EH (cell line): ENCODE measurements at places on chromosomes 4 and X.

DNA sequence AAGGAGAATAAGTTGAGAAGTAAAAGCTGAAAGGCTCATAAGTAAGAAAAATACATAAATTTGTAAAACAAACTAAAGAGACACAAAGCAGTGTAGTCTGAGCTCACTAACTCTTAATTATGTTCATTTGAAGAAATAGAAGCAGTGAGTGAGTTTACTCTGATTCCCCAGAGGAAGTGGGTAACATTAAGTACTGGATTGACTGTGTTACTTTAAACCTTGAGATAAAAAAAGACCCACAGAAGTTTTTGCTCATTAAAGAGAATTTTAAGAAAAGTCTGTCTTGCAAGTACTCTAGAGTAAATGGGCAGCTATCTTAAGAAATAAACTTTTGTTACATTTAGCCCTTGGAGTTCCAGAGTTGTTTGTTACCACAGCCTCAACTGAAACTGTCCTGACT lies 2466.9 kb downstream of the PCDH7 start:
- DNase-seq = no peak

- DNase-seq = no peak
Measured at GRCh38 chr4:88075336-88075735, 67.9 kb downstream of the PKD2 start.

GRCh38 chr4:109969919-109970318 lies 57.2 kb downstream of the EGF start:
- DNase-seq = no peak

DNA sequence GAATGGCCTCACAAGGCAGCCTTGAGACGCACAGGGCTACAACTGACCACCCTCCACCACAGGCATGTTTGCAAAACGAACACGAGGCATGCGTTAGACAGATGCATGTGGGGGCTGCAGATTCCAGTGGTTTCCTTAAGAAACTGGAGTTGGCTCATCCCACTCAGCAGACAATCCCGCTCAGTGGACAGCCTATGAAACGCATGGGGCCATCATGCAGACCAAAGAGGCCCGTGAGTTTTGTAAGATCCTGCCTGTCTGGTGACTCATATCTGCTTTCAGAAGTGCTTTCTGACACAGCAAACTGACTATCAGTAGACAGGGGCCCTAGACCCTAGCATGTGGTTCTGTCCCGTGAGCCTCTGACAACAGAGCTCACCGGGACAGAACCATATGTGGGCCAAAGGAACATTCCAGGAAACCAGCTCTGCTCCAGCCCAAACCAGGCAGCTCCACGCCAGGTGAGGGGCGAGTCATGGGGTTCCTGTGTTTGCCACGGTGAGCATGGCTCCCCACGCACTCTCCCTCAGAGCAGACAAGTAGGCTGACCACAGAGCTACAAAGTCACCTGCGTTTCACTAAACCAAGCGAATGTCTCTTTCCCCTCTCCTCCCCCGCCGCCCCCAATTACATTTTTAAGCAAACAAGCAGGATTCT lies 74.4 kb downstream of the MTMR1 start:
- DNase-seq = peak; percentile 90

- peak; percentile 52 for DNase-seq
Measured at GRCh38 chr4:53313510-53313909, 52.4 kb downstream of the SCFD2 start.

DNA sequence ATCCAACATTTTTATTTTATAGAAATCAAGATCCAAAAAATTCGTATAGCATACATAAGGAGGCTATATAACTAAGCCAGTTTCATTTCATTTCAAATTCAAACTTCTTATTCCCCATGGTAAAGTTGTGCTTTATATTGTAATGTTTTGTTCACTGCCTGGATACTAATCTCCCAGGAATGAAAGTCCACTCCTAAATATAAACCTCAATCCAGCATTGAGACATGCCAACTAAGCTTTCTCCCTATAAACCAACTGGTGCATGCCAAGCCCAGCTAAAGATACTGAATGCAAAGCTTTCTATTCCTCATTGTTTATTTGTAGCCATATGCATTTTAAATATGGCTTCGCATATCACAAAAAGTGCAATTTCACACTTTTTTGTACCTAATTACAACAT lies 63.8 kb upstream of the INPP4B start:
- peak; percentile 4 for DNase-seq
